H1 (cell line): ENCODE measurements at places on chromosomes 6 and 20.

DNA sequence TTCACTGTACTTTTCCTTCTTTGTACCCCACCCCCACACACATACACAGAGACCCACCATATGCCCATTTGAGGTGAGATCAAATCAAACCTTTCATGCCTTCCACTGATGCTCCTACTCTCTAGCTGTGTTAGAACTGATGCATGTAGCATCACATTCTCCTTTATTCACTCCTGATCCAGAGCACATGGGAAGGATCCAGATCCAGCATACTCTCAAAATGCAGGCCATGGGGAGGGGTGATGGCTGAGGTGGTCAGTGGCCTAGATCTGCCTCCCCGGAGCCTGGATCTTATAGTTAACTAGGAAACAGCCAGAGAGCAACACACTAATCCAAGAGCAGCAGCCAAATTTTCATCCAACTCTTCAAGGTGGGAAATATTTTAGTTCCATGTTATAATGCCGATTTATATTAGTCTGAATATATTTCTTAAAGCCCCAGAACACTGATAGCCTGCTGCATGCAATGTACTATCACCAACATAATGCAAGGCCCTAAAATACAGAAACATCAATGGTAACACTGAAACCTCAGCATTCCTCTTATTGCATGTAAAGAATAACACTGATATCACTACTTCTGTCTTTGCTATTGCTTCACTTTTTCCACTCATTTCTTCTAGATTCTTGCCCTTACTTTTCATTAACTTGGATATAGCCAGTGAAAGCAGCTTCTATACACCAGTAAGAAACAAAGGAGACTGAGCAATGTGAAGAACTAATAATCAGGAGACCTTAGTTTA, 126.8 kb upstream of the BEND6 start:
- DNase-seq = no peak

GRCh38 chr6:37347177-37347576, 6.6 kb upstream of the RNF8 start:
- DNase-seq = no peak

DNA sequence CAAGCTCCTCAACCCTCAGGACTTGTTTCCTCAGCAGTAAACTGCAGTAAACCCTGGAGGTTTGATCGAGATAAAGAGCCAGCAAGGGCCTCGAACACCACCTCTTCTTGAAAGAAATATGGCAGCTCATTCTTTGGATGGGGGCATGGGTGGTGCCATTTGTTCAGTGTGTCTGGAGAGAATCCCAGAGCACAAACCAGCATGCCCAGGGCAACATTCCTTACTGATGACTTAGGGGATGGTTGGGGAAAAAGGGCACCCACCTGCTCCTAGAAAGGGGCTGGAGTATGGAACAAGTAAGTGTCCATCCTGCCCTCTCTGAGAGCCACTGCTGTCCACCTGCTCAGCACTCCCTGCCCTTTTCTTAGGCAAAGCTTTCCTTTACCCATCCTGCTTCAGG, 31.3 kb upstream of the ZFAND3 start:
- DNase-seq = no peak

DNA sequence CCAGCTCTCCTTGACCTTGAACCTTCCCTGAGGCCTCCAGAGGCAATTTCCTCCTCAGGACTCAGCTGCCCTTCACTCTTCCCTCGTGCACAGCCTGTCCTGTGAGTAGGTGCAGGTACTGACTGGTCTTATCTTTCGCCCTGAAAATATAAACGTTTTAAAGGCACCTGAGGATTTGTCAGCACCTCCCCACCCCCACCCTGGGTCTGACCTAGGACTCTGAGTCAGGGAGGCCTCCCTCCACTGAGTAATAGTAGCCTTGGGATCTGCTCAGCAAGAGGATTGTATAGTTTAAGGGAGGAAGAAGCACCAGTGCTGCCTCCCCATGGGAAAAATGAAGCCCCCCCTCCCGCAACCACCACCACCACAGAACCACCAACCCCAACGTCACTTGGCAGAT, 54.6 kb downstream of the PPARD start:
- DNase-seq = no peak

- DNase-seq = no peak
Observed at GRCh38 chr6:168943231-168943905, 310.3 kb downstream of the THBS2 start.

- no peak for DNase-seq
Observed at GRCh38 chr6:126217497-126217896, 122.4 kb upstream of the CENPW start.

DNA sequence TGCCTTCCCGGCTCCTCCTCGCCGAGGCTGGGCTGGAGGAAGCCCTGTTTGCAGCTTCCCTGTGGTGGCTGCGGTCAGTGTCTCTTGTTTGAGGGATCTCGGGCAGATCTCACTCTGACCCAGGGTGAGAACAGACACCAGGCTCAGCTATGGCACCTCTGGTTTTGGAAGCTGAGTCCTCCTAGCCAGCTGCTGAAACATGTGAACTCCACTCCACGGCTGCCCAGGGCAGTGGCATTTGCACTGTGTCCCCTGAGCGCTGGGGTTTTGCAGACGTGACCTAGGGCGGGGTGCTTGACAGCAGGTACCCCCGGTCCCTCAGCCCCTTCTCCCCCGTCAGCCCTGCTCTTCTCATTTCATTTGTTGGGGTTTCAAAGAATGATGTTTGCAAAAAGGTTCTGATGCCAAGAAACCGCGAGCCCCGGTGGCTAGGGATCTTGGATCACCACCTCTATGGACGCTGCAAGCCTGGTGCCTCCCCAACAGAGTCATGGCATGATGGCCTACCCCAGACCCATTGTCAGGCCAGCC, 55.0 kb upstream of the DACT2 start:
- DNase-seq = no peak

GRCh38 chr6:132392792-132393191, 8.5 kb downstream of the MOXD1 start:
- DNase-seq = no peak

GRCh38 chr6:124434421-124434820, 527.8 kb upstream of the RNF217 start:
- DNase-seq = no peak

GRCh38 chr6:95553880-95554279, 23.5 kb upstream of the MANEA start:
- no peak for DNase-seq

- DNase-seq = no peak
Observed at GRCh38 chr6:40499215-40499614, 87.9 kb downstream of the LRFN2 start.

DNA sequence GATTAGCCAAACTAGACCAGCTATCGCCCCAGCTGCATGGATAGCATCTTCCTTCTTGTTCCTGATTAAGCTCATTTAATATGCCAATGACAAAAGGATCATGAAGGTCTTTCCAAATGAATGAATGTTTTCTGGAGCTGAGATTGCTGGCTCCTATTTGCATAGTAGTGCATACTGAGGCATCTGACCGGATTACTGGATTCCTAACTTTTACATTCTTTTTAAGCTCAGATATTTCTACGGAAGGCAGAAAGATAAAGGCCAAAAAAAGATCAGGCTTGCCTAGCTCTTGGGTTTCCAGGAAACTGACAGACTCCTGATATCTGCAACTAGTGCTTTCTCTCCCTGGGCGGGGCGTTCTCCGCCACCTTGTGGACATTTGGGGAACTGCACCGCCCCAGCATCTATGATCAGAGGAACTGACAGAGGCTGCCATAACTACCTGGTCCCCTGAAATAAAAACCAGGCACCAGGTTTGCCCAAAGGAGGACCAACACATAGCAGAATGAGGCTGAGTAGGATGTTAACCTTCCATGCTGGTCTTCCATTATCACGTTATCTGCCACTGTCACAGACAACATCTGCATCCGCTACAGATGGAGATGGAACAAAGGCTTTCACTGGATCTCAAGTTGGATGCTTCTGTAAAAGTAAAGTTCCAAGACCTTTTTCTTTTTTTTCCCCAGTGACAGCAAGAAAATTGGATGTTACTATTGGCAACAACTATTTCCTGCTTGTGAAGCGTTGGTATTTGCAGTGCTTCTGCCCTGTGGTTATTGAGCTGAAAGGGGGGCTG, 33.2 kb downstream of the NT5E start:
- peak; percentile 97 for DNase-seq
